ENCODE measurements at places on chromosomes 1 and 21. TPM values are rescaled to one million over a fixed set of nuclear protein-coding genes. Genes with fewer than 3 reads are reported as not detected.

- ATAC-seq = no peak
Observed at GRCh38 chr1:244092293-244092963, 41.3 kb downstream of the ZBTB18 start.

Gene CD1D
- 0.44 TPM for total RNA-seq

Gene CERS2
- total RNA-seq = 49.8 TPM

Gene FAM167B
- total RNA-seq = 1.5 TPM

DNA sequence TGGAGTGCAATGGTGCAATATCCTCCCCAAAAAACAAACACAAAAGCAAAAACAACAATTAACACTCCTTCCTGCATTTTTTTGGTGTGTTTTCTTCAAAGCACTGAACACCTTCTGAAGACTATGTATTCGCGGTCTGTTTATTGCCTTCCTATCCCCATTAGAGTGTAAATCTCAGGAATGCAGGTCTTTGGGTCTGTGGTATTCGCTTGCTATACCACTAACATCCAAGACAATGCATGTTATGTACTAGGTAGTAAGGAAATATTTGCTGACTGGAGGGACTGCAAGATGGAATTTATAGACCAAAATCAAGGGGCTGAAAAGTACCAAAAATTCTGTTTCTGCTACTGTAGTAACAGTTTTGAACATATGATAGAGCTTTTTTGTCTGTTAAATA, 299.4 kb downstream of the RYR2 start:
- no peak for ATAC-seq

- no peak for ATAC-seq
Observed at GRCh38 chr1:64711266-64711665, 33.6 kb upstream of the RAVER2 start.

Gene FMO4
- total RNA-seq = 1.9 TPM

- no peak for ATAC-seq
Observed at GRCh38 chr1:43327549-43328292, 9.9 kb upstream of the MPL start.

GRCh38 chr1:193019442-193020026, 39.6 kb downstream of the UCHL5 start:
- no peak for ATAC-seq

All from esophagus mucosa (tissue), 1 donor.